ENCODE measurements at places on chromosomes 7 and 10.

DNA sequence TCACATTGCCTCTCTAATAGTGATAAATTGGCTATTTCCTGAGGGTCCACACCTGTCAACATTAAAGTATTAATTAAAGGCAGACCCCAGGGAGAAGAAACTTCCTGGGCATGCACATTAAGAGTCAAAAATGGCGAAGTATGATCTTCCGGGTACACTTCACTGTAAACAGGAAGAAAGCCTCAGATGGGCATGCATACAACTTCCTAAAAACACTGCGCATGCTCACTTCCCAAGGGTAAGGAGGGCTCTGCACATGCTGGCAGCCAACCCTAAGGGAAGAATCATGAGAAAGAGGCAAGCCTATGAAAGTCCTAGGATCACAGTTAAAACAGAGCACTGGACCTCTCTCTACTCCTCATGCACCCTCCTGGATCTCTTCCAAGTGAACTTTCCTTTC, 80.1 kb upstream of the IMMP2L start:
- no peak for DNase-seq

DNA sequence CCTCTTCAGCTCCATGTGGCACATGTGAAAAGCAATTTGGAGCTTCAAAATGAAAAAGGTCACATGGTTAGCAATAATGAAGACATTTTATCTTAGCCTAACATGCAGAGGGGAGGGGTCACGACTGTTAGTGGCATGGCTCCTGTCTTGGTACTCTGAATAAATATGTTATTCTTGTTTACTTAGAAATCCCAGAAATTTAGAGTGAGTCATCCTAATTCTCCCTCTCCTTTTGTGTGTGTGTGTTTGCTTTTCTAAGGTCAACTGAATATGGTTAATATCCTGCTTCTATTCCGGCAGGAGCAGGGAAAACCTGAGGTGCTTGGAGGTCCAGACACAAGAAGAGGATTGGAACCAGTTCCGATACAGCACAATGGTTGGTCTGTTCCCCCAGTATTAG, 17.6 kb downstream of the BCCIP start:
- no peak for DNase-seq

DNA sequence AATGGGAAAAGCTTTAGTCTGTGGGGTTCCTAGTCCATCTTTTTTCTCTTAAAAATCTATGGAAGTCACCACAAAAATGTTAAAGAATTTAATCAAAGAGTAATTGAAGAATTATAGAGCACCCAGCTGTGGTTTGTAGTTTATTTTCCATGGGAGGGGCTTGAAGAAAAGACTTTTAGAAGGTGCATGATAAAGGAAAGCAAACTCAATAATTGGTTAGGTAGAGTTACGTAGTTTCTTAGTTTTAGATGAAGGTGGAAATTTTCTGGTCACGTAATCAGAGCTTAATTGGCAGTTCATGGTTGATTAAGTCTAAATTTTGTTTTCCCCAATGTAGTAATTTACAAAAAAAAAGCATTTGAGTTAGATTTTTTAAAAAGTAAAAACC, 724 bp downstream of the ZNF107 start:
- no peak for DNase-seq

GRCh38 chr10:123967626-123968243, 76.1 kb upstream of the CPXM2 start:
- peak; percentile 27 for DNase-seq

GRCh38 chr7:16278167-16278787, 143.1 kb downstream of the CRPPA start:
- DNase-seq = no peak

DNA sequence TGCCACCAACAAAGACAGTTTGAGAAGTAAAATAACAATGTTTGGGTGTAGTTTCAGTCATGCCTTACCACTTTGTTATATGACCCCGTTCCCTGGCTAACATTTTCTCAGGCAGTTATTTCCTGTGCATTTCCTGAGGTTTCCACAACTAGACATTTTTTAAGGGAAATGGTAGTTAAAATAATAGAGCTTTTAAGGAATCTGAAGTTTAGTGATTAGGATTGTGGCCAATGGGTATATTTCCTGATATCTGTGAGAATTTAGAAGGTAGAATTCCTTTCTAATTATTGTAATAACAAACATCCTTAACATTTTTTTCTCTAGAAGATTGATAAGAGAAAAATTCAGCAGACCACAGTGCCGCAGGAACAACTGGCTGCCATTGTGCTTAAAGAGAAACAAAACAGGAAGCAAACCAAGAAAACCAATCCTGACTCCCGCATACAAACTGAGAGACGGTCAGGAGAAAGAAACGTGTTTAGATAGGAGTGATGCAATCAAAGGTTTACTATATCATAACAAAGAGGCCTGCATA, 193.6 kb downstream of the MBL2 start:
- DNase-seq = no peak

DNA sequence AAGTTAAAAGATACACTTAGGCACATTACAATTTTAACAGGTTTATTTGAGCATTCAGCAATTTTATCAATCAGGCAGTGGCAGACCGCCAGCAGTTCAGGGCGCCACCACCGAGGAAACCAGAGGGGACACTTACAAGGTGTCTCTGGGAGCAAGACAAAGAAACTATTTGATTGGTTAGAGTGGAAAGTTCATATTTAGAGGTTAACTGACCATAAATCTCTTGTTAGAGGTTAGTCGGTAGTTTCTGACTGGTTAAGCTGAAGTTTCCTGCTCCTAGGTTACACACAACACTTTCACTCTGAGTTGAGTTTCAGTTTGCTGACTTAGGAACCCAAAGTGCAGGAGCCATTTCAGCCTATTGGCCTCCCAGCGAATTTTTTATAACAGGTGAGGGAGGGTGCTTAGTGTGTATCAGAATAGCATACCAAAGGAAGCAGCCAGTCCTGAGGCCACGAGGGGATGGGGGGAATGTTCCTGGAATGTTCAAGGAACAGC, 10.8 kb upstream of the PVRIG start:
- no peak for DNase-seq

DNA sequence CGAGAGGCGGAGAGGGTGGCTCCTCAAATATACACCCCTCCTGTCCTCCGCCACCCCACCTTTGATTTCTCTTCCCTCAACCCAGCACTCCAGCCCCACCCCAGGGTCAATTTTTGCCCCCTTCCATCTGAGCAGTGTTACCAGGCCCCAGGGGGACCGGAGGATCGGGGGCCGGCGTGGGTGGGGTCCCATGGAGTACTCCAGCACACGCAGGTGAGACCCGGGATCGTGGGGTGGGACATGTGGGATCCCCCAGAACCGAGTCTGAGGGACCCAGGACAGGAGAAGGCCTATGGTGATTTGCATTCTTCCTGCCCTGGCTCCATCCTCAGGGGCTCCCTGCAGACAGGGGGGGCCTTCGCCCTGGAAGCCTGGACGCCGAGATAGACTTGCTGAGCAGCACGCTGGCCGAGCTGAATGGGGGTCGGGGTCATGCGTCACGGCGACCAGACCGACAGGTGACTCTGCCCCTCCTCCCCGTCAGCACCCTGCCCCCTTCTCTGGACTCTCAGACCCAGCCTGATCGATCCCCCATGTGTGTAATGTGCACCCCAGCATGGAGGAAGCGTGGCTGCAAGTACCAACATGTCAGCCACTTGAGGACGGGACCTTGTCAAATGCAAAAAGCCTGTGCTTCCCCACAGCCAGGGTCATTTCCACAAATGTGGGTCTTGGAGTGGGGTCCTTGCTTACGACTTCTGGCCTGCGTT, 744 bp downstream of the TRIP6 start:
- no peak for DNase-seq

DNA sequence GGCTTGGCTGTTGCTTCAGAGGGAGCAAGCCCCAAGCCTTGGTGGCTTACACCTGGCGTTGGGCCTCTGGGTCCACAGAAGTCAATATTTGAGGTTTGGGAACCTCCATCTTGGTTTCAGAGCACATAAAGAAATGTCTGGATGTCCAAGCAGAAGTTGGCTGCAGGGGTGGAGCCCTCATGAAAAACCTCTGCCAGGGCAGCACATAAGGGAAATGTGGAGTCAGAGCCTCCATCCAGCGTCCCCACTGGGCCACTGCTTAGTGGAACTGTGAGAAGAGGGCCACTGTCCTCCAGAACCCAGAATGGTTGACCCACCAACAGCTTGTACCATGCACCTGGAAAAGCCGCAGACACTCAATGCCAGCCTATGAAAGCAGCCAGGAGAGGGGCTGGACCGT, 573.5 kb upstream of the ZWINT start:
- DNase-seq = no peak

DNA sequence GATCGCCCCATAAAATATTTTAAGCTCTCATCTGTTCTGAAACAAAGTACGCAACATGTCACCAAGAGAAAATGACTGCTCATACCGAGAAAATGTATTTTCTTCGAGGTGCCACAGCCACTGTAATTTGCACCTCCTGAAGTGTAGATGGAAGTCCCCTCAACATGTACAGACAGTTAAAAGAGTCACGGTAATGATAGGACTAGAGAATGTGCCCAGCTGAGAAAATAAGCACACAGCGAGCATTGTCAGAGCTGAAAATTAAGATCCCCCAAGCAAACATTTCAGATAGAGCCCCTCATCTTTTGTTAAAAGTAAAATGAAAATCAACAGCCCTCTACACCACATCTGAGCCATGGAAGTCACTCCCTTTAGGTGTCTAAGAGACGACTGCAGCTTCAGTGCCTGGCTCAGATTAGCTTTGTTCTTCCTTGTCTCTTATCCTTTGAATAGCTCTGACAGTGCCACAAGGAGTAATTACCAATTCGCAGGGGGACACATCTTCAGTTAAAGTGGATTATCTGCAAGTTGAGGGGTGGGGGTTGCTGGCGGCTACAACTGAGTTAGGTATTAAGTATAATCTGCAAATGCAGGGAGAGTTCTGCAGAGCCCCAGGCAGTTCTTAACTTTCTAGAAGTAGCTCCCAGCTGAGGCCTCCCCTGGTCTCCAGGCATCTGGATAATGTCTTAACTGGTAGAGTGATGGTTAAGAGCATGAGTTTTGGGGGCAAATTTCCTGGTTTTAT, 222.7 kb upstream of the C7orf33 start:
- DNase-seq = no peak

DNA sequence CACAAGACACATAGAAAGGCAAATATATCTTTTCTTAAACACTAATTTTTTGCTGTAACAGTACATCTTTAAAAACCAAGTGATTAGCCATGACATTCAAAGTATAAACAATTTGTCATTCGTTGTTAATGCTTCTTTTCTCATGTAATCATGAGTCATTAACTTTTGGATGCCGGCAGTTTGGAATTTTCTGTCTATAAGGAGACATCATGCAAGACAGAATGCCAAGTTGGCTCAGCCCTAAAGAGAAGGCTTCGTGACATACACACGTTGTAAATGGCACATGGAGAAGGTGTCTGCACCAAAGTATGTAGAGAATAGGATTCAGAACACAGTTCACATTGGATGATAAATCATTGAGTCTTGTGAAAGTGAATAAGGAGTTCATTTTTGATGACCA, 35.9 kb downstream of the CCDC3 start:
- no peak for DNase-seq

DNA sequence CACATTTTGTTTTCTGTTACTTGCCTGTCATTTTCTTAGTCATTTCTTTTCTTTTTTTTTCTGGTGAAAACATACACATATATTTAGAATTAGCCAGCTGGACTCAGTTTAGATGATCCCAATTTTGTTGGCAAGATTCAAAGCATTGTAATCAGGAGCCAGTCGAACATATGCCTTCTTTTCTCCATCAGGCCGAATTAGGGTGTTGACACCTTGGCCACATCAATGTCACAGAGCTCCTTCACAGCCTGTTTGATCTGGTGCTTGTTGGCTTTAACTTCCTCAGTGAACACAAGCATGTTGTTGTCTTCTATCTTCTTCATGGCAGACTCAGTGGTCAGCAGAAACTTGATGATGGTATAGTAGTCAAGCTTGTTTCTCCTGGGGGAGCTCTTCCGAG, 32.6 kb downstream of the PHF14 start:
- DNase-seq = no peak

- no peak for DNase-seq
Measured at GRCh38 chr10:62726142-62726541, 78.4 kb upstream of the ADO start.

DNA sequence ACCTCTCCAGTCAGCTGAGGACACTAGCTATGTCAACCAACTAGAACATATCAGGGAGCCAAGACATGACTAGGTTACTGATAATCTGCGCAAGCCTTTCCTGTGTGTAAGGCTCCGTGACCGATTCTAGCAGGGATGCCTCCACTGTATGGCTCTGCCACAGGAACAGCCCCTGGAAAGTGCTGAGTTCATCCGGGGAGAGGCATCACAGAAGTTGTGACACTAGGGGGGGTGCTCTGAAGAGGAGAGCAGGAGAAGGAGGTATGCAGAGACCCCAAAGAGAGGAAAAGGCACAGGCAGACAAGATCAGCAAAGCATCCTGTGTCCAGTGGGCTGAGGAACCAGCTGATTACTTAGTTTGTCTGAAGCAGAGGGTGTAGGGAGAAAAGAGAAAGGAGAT, 13.5 kb downstream of the UPP1 start:
- no peak for DNase-seq

DNA sequence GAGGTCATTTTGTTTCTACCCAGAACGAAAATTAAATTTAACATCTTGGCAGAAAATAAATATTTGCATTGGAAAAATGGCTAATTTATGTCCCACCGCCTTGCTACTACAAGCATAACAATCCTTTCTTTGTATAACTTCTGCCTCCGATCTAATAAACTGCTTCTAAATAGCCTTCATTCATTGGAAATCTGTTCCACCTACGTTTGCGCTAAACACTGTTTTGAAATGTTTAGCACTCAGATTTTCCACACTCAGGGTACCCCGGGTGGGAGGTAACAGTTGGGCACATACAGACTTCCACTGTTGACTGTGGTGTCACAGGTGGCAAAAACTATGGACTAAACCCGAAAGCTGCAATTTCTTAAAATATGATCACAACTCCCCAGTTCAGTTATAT, 96.4 kb downstream of the FGFR2 start:
- no peak for DNase-seq

- no peak for DNase-seq
Measured at GRCh38 chr7:42574685-42575084, 337.2 kb downstream of the C7orf25 start.

DNA sequence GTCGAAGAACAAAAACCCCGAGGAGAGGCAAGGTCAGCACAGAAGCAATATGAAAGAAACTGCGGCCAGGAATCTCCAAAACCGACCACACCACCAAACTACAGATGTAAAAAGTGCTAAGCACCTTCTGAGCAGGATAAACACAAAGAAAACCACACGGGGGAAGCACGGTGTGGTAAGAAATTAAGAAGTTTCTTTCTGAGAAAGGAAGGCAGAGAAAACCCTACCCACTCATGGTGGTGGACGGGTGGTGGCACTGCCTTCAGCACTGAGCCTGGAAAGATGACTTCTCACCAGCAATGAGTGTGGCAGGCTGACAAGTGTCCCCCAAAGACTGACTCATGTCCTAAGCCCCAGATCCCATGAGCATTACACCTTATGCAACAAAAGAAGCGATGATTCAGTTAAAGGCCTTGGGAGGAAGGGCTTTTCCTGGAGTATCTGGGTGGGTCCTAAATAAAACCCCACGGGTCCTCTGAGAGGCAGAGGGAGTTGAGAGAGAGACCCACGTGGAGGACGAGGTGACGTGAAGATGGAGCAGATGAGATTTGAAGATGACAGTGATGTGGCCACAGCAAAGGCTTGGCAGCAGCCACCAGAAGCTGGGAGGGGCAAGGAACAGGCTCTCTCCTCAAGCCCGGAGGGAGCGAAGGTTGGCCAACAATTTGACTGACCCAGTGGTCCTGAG, 124.9 kb downstream of the DLG5 start:
- DNase-seq = no peak

- peak; percentile 28 for DNase-seq
Measured at GRCh38 chr7:129210256-129210988, 14.4 kb upstream of the AHCYL2 start.

- DNase-seq = no peak
Measured at GRCh38 chr7:143391462-143392404, 10.6 kb downstream of the ZYX start.
